ENCODE measurements at places on chromosomes 12 and 14.

DNA sequence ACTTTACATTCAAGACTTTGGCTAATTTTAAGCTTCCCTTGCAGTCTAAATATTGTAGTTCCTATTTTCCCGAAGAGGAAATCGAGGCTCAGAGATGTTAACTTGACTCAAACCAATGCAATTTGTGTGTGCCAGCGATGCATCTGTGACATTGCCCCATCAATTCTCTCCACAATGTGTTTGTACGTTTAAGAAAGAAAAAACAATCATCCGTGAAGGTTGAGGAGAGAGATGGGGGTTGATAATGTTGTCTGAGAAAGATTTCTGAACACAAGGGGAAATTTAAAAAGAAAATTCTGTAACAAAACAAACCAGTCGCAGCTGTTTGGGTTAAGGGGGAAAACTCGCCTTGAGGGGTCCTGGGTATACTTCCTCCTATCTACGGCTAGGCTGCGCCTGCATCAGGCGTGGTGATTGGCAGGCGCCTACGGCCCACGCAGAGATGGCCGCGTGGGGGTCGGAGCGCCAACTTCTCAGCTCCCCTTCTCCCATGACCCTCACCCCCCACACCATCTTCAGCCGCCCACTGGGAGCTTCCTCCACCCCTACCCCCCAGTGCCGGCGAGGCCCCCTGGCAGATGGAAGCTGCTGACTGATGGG, 12.3 kb downstream of the SIX1 start:
- no peak for DNase-seq

- no peak for DNase-seq
Observed at GRCh38 chr12:48863291-48863690, 2.4 kb downstream of the RND1 start.

GRCh38 chr12:124848621-124849380, 14.9 kb downstream of the SCARB1 start:
- DNase-seq, result no peak

- DNase-seq, result no peak
Observed at GRCh38 chr12:122860854-122861586, 25.8 kb downstream of the HIP1R start.

DNA sequence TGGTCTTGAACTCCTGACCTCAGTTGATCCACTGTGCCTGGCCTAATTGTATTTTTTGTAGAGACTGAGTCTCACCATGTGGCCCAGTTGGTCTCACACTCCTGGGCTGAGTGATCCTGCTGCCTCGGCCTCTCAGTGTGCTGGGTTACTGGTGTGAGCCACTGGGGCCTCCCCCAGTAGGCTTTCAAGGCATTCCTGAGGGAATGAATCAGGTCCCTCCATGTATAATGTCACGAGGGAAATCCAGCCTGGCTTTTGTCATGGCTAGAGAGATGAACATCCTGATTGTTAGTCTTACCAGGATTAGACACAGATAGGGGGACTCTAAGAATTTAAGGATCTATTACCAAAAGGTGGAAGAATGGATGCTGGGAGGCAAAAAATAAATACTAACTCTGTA, 51.9 kb downstream of the CPSF2 start:
- no peak for DNase-seq

DNA sequence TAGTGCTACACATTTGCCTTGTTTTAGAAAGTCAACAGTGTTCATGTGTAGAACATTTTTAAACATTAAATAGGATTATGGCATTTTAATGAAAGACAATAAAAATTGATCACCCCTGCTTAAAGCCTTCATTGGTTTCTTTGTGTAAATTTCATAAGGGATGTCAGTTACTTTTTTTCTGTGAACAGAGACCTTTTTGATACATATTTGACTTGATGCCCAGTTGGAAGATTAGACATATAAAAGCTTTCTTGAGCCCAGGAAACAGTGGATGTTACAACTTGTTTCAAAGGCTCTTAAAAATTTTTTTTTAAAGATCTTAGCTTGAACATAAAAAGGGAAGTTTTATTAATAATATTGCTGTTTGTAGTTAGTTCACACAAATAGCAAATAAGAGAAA, 168.7 kb upstream of the PDZRN4 start:
- no peak for DNase-seq

DNA sequence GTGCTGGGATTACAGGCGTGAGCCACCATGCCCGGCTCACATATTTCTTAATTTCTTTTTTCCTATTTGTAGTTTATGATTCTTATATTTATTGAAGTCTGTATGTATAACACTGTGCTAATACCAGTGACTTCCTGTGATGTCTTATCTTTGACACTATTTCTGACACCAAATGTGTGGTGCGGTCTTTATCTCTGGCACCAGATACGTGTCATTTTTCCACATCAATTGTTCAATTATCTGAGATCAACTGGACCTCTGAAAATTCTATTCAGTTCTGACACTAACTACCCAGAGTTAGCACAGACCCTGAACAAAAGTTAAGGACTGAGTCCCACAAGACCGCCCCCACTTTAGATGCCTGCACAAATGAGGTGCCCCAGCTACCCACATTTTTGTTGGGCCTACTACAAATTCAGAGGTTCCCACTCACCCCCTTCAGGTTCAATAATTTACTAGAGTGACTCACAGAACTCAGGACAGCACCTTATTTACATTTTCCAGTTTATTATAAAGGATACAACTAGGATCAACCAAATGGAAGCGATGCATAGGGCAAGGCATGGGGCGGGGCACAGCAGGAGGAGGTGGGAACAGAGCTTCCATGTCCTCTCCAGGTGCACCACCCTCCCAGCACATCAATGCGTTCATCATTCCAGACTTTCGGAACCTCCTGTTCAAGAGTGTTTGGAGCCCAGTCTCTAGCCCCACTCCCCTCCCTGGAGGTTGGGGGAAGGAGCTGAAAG, 11.6 kb upstream of the SRSF9 start:
- DNase-seq, result no peak

DNA sequence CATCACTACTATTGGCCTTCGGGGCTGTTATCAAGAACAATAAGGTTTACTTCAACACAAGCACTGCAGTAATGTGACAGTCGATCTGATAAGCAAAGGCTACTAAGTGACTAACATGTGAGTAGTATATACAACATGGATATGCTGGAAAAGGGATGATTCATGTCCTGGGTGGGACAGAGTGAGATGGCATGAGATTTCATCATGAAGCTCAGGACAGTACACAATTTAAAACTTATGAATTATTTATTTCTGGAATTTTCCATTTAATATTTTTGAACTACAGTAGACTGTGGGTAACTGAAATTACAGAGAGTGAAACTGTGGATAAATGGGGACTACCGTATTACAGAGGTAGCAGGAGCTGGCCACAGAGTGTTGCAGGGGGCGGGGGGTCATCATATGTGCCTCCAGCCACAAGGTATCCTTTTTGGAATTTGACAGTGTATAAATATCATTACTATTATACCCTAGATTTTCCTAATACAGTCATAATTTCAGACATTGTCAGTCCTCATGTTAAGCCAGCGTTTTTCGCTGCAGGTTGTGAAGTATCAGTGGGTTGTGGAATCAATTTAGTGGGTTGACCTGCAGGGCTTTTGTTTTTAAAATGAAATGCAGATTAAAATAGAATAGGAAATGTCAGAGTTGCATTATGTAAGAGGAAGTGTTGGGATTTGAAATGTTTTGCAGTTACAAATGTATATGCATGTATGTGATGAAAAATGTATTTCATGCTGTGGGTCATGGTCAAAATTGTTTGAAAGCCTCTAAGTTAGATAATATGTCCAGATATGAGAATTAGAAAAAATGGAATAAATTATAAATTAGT, 148.0 kb upstream of the NUDT4 start:
- DNase-seq, result no peak

- no peak for DNase-seq
Observed at GRCh38 chr12:27539191-27539631, 15.2 kb downstream of the PPFIBP1 start.

GRCh38 chr12:87096082-87096585, 839.9 kb upstream of the MGAT4C start:
- DNase-seq, result no peak

DNA sequence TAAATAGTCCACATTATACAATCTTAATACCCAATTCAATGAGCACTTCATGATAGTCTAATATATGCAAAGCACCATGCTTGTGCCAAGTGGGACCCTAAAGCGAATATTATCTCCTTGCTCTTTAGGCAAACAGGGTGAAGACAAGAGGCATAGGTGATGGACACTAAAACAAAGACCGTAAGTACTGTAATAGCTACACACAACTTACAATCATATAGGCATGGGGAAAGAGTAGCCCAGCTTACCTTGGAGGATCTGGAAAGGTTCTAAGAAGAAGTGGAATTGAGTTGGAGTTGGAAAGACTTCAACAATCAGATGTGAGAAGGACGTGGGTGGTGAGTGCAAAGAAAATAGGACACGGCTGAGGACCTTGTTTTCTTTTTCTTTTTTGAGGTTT, 19.1 kb upstream of the BCL2L14 start:
- DNase-seq, result no peak

- DNase-seq, result no peak
Observed at GRCh38 chr12:28294300-28294699, 104.0 kb downstream of the CCDC91 start.

DNA sequence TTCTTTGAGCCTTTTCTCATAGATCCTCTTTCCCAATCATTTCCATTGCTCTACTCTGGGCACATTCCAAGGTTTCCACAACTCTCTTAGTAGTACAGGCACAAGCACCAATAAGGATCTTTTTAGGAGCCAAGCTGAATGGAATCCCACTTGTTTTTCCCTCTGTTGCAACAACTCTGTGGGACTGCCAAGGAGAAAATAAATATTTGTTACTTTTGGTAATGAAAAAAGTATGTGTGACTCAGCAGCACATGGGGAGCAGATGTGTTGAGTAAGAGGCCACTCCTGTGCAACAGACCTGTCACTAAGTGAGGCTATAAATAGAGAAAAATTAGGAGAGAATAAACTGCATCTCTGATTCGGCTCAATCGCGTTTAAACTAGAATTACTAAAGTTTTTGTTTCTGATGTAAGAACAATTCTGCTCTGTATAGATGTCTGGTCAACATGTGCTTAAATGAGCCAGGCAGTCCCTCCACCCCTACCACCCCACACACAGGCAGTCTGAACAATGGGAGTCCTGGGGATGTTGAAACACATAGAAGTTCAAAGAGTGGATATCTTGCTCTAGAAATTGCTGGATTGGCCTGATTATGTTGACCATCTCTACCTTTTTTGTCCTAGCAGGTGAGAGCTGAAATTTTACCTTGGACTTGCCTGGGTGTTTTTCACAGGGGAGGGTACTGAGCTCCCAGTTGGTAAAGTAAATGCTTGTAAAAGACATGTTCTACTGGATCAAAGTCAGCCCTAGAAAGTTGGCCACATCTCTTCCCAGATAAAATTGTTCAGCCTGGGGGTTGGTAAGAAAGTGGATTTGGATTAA, 244.3 kb upstream of the NOVA1 start:
- DNase-seq, result no peak

DNA sequence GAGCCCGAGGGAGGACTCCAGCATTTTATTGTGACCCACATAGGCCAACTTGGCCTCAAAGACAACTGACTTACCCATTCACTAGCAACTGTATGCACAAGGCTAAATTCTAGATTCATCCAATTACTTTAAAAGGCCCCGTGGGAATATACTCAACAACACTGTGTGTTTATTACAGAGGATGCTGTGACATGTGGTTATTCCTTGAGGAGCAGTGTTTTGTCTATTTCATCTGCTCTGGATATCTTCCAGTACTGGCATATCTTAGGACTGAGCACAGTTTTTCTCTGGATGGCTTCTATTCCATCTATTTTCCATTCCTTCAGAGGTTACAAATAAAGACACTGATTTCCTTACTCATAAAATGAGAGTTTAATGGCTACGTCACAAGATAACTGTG, 87.2 kb upstream of the KRAS start:
- no peak for DNase-seq

GRCh38 chr14:81301371-81301770, 80.6 kb upstream of the GTF2A1 start:
- DNase-seq, result no peak

DNA sequence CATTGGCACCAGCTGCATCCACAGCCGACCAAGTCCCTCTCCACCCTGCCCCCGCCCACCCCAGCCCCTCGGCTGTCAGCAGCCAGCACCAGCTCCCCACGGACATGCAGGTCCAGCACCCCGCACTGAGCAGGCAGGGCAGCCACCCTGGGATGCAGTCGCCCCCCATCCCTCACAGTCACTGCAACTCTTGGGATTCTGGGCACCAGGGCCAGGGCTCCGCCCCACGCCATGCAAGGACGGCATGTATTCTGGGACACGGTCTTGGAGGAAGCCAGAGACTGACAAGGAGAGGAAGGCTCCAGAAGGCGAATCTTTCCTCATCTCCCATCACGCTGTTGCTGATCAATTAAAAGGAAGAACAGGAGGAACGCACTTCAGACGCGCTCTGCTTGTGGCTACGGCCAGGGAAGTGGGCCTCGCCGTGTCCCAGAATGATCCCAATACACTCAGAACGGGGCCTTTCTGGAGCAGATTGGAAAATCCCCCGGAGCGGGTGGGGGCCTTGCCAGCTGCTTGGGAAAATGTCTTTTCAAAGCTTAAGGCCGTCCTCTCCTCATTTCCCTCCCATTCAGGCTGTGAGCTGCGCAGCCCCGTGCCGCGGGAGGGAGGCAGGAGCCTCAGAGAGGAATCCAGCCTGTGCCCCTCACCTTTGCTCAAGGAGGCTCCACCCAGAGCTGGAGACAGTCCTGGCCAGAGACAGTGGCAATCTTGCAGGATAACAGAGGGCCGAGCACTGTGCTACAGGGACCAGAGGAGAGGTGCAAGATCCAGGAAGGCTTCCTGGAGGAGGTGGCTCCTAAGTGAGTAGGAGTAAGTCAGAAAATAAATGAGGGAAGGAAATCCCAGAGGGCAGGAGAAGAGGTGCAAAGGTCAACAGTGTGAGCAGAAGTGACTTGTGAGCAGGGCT, 54.1 kb upstream of the DIO3 start:
- DNase-seq, result no peak

DNA sequence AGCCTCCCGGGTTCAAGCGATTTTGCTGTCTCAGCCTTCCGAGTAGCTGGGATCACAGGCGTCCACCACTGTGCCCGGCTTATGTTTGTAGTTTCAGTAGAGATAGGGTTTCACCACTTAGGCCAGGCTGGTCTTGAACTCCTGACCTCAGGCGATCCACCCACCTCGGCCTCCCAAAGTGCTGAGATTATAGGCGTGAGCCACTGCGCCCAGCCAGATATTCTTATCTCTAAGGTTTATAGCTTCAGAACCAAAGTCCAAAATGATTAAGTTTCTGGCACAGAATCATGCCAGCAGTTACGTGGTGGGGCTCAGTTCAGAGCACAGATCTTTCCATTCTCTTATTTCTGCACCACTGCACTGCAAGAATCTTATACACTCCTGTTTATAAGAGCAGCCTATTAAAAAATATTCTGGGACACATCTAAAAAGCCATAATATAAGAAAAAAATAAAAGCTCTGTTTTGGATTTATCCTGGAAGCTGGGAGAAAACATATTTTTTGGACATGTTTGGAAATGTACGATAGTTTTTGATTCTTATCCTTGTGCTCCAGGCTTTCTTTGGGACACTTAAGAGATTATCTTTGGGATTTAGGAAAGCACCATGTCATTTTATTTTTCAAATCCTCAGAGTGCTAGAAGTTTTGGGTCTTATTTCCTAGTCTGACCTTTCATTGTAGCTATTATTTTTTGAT, 129.6 kb downstream of the LMNTD1 start:
- DNase-seq, result no peak

GRCh38 chr12:12157424-12157823, 86.7 kb downstream of the BCL2L14 start:
- no peak for DNase-seq

GRCh38 chr14:64444984-64445845, 20.1 kb upstream of the AKAP5 start:
- no peak for DNase-seq

- DNase-seq, result peak; percentile 100
Observed at GRCh38 chr12:56041552-56042429, at the start of gene RPS26. TSS of gene RPS26 (plus strand) at chr12:56041918. CDS start at chr12:56042167, 249 bp downstream.

All from T47D (cell line).